ENCODE measurements at places on chromosomes 1 and 21.

DNA sequence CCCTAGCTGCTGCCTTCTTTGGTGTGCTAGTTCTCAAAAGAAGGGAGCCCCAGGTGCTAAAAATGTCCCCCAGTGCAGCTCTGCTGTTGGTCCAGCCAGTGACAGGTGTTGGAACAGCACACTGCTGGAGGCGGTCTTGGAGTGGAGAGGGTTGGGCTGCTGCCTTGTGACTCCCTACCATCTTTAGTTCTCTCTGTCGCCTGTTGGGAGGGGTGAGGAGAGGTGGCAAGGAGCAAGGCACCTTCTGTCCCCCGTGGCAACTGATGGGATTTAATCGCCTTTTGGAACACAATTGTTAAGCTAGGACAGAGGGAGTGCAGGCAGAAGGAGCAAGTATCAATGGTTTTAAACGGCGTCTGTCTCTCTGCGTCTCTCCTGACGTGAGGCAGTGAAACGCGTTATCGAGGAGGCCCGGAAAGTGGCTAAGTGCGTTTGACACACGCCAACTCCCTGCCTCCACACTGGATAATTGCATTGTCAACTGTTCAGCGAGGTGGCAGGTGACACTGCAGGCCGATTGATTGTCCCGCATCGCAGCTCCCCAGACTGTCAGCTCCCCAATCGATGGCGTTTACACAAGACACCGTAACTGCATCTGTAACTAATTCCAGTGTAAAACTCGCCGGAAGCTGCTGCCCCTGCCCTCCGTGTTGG lies 34.0 kb downstream of the TMEM53 start:
- no peak for DNase-seq

- no peak for DNase-seq
Observed at GRCh38 chr1:6515771-6516170, 24.3 kb upstream of the PLEKHG5 start.

DNA sequence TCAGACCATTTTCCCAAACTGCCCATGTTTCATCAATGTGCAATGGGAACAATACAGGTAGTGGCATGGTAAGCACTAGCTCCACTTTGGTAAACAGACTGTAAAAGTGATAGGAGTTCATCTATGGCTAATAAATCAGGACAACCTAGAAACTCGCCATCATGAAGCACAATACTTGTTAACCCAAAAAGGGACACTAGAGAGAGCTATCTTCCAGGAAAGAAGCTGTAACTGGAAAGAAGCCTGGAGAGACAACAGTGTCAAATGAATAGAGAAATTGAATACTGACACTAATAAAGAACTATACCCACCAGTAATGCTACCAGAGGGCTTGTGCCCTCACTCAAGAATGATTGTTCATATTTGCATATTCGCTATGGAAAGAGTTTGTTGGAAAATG lies 164.7 kb upstream of the RGS18 start:
- no peak for DNase-seq

GRCh38 chr1:204960306-204961125 lies 82.5 kb upstream of the CNTN2 start:
- DNase-seq: no peak

- no peak for DNase-seq
Observed at GRCh38 chr1:66848193-66848592, 47.1 kb upstream of the INSL5 start.

DNA sequence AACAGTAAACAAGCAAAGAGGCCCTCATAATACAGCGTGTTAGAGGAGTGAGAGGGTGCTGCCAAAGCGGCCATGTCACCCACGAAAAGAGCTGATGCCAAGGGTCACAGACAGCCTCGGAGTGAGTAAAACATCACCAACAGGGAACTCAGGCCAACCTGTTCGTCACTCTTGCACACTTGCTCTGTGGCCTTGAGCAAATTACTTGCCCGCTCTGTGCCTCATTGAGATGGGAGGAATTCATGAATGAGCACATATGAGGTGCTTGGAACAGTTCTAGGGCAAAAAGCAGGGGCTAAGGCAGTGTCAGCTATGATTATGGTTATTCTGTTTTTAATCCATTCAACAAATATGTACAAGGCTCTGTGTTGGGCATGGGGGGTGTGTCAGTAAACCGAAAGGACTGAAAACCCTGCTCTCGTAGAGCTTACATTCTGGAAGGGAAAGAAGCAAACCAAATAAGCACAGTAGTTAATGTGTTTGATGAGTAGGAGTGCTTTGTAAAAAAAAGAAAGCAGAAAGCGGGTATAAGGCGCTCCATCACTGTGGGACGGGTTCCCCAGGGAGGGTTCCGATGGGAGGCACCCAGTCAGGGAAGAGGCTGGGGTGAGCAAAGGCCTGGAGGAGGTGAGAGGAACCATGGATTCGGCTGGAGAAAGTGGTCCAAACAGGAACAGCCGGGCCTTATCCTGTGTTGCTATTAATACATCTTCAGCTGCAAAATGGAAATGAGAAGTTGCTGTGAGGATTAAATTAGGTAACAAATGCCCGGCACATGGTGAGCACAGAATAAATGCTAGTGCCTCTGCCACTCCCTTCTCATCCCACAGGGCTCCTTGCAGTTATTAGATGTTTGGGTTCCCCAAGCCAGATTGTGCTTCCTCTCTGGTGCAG lies 39.5 kb upstream of the RD3 start:
- no peak for DNase-seq

GRCh38 chr1:44030605-44031251 lies 534 bp downstream of the SLC6A9 start:
- peak; percentile 9 for DNase-seq

- DNase-seq: no peak
Observed at GRCh38 chr1:241470361-241470760, 49.2 kb downstream of the FH start.

DNA sequence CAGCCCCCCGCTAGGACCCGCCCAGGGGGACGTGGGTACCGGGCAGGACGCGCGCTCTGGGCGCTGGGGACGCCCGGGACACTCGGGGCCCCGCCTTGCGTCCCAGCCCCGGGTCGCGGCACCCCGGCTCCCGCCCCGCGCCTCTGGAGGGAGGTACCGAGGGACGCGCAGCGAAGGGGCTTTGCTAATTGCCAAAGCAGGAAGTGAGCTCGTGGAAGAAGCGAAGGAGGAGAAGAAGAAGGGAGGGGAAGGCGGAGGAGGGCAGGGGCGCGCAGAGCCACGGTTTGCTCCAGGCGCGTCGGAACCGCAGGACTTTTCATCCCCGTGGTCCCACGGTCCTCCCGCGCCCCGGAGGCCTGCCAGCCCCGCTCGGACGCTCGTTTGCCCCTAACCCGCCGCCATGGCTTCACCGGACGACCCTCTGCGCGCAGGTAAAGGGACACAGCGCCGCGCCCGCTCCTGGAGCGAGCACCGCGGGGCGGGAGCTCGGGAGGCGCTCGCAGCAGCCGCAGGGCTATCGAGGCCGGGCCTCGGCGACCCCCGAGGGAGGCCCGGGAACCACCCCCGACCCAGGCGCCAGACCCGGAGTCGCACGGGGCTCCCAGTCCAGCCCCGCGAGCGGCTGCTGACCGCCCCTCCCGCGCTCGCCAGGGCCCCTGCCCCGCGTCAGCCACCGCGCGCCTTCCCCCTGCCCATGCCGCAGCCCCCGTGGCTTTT lies 1.3 kb downstream of the EDARADD start:
- peak; percentile 23 for DNase-seq

GRCh38 chr1:45928486-45929205 lies 125.2 kb downstream of the MAST2 start:
- DNase-seq: no peak

DNA sequence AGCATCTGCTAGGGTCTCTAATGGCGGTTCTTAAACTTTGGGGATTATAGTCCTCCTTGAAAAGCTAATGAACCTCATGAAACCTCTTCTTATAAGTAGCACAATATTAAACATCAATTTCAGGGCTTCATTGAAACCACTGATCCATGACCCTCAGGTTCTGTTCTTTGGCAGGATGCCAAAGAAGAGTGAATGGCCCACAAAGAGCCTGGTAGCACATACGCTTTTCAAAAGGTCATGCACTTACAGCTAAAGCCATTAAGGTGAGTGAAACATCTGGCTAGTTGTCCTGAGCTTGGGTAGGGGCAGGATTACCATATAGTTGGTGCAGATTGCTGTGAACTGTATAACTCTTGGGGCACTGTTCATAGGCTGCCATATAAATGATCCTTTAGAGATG lies 42.3 kb downstream of the MDM4 start:
- DNase-seq: no peak

DNA sequence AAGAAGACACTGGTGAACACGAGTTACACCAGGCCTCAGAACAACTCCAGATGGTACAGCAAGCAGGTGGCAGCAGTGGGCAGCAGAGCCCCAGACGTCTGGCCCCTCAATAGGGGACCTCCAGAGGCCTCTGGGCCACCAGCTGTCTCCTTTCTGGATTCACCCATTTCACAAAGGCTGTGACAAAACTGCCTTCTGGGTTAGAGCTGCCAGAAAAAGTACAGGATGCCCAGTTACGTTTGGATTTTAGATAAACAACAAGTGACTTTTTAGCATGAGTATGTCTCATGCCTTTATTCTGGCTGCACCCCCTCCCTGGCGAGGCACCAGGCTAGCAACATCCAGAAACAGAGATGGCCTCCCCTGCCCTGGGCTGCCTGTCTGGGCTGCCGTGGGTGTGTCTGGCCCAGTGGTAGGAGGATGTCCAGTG lies 30.1 kb downstream of the ITPKB start:
- no peak for DNase-seq

- no peak for DNase-seq
Observed at GRCh38 chr1:160774886-160775719, 20.9 kb upstream of the LY9 start.

- no peak for DNase-seq
Observed at GRCh38 chr1:228999446-229000170, 264.3 kb downstream of the RHOU start.

- no peak for DNase-seq
Observed at GRCh38 chr1:93591676-93592550, 89.7 kb downstream of the BCAR3 start.

GRCh38 chr21:21232320-21232719 lies 234.1 kb downstream of the NCAM2 start:
- DNase-seq: no peak

GRCh38 chr1:89675677-89676076 lies 42.8 kb downstream of the LRRC8C start:
- DNase-seq: no peak

DNA sequence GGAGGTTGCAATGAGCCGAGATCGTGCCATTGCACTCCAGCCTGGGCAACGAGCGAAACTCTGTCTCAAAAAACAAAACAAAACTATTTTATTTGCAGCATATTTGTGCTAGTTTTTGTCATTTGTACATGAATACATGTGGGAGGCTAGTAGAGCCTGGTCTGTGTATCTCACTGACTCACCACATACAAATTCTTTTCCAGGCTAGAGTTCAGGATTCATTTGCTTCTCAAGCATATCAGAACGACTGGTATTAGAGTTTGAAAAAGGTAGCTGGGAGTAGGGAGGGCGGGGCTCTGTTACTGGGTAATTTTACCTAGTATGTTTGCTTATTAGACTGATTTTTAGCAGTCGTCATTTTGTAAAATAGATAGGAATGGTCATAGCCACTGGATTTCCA lies 4.5 kb upstream of the TOR3A start:
- no peak for DNase-seq

- DNase-seq: no peak
Observed at GRCh38 chr21:36575306-36575705, 95.4 kb upstream of the CLDN14 start.

- DNase-seq: no peak
Observed at GRCh38 chr1:228272331-228272791, 64.5 kb downstream of the OBSCN start.

DNA sequence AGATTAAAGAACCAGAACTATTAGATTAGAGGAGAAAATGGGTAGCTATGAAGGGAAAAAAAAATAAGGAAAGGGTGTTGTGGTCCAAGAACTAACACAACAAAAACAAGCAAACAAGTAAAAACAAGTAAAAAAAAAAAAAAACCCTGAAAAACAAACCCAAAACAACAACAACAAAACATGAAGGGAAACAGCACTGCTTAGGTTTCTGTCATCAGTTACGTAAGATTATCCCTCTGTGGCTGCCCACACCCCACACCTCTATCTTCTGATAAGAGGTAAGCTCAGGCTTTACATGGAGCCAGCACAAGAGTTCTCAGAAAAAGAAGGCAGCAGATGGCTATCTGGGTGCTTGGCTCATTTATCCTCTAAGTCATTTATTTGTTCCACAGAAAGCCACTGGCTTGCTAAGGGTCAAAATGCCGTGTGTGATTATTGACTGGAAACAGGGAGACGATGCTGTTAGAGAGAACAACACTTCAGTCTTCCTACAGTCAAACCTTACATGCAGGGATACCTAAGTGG lies 57.5 kb downstream of the KIAA0319L start:
- peak; percentile 11 for DNase-seq

GRCh38 chr1:101745551-101746270 lies 251.0 kb downstream of the OLFM3 start:
- DNase-seq: no peak

DNA sequence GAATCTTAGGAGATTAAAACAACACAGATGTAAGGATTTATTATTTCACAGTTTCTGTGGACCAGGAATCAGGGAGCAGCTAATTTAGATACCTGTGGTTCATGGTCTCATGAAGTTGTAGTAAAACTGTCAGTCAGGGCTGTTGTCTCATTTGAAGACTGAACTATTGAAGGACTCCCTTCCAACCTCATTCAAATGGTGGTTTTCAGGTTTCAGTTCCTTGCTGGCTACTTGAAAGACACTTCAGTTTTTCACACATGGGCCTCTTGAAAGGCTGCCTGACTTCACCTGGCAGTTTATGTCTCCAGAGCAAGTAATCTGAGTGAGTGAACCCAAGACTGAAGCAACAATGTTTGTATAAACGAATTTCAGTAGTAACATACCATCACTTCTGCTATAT lies 915.9 kb downstream of the PLA2G4A start:
- DNase-seq: no peak

GRCh38 chr1:4045397-4046010 lies 145.4 kb upstream of the C1orf174 start:
- no peak for DNase-seq
